ENCODE measurements at places on chromosomes 2 and 18.

DNA sequence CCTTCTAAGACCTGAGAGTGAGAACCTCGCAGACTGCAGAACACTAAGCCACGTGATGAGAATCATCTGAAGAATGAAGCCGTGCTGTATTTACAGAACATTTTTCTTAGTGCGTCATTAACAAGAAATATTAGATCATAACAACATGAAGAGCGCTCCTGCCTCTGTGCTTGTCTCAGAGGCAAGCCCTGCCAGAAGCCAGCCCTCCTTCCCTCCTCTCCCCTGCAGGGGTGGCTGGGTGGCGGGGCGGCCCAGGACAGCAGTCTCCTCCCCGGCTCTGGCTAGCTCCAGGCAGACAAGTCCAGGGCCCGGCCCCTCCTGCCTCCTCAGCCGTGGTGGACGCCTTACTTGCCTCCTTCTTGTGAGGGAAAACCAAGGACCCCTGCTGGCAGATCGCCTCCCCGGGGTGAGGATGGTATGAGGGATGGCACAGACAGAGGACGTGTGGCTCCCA, 262.7 kb downstream of the TWIST2 start:
- no peak for DNase-seq

- no peak for DNase-seq
These were observed 140.7 kb downstream of the RNF144A start for GRCh38 chr2:7057865-7058400.

- DNase-seq = peak; percentile 25
These were observed 71.1 kb upstream of the TFCP2L1 start for GRCh38 chr2:121356058-121356640.

DNA sequence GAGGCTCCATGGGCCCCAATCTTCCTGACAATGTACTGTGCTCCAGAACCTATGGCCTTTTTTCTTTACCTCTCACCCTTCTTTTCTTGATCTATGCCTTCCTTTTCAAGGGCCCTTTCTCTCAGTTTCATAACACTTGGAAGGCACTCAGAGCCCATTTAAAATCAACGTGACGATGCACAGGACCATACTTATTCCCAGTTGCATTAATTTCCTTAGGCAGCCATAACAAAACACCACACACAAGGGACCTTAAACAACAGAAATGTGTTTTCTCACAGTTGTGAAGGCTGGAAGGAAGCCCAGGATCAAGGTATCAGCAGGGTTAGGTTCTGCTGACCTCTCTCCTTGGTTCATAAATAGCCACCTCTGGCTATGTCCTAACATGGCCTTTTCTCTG, 414.0 kb upstream of the TNP1 start:
- DNase-seq = no peak
